ENCODE measurements at places on chromosomes 2 and 18. TPM values are rescaled to one million over a fixed set of nuclear protein-coding genes. Genes with fewer than 3 reads are reported as not detected.

Gene TMEM163
- polyA plus RNA-seq, result 0.88 TPM

Gene RAB27B
- 0.03 TPM for polyA plus RNA-seq

Gene PSME4
- 36.1 TPM for polyA plus RNA-seq

Gene GPR45
- polyA plus RNA-seq, result not detected

Gene FZD7
- polyA plus RNA-seq, result 6.6 TPM

Gene UGT1A8
- not detected for polyA plus RNA-seq

Gene DRC1
- polyA plus RNA-seq, result not detected

Gene GTF2A1L
- 0.22 TPM for polyA plus RNA-seq

Gene GCG
- not detected for polyA plus RNA-seq

DNA sequence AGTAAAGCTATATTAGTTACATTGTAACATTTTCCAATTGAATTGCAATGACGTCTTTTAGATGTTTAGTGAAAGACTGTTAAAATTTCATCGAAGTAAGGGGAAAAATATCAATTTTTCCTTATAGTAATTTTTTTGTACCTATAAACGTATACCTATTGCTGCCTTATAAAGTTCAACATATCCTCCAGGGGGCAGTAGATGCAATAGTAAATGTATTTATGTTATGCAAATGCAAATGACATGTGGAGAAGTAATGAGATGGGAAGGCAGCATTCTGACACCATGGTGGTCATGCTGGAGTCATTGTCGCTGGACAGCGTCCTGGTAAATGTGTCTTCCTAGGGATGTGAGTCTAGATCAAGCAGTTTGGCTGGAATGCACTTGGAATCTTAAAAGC is 38.7 kb downstream of the MSTN start:
- H3K36me3 ChIP-seq, result no peaks in the 10 kb centered on the region
- H3K27ac ChIP-seq, result no peak overlapping the region
- H3K4me1 ChIP-seq, result no peaks in the 10 kb centered on the region
- no peaks in the 10 kb centered on the region for H3K27me3 ChIP-seq

GRCh38 chr18:79395761-79396404 is at the start of gene NFATC1:
NFATC1 (plus strand) TSS chr18:79395930; CDS start chr18:79396225, 295 bp downstream.
- H3K4me1 ChIP-seq, result peaks cover 15% of the 10 kb centered on the region
- H3K4me3 ChIP-seq, result peak within 1 kb of the TSS; percentile 59
- peak within 1 kb of the TSS; percentile 98 for H3K27ac ChIP-seq

- DNase-seq, result no peak
- H3K4me3 ChIP-seq, result no peak overlapping the region
- H3K36me3 ChIP-seq, result no peaks in the 10 kb centered on the region
- no peaks in the 10 kb centered on the region for H3K27me3 ChIP-seq
- H3K27ac ChIP-seq, result no peak overlapping the region
Observed at GRCh38 chr18:1499265-1499664, 594.6 kb downstream of the ADCYAP1 start.

- no peak overlapping the region for H3K27ac ChIP-seq
- no peaks in the 10 kb centered on the region for H3K27me3 ChIP-seq
- H3K4me1 ChIP-seq, result no peaks in the 10 kb centered on the region
- no peaks in the 10 kb centered on the region for H3K36me3 ChIP-seq
Observed at GRCh38 chr18:62165583-62165982, 21.3 kb downstream of the PIGN start.

DNA sequence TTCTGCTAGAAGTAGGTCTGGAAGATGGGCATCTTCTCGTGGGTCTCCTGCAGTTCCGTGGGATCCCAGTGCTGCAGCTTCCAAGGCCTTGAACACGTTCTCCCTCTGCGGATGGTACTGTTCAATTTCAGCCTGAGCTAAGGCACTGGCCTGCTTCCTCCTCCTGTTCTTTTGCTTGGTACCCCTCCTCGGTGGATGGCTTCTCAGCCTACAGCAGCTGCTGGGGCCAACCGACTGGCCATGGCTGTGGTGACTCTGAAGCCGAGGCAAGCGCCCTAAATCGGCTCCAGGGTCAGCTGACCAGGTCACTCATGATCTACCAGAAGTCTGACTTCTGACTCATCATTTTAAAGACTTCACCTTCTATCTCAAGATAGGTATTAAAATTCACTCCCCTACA is 150.2 kb downstream of the NBAS start:
- H3K4me1 ChIP-seq, result no peaks in the 10 kb centered on the region
- no peak overlapping the region for H3K4me3 ChIP-seq
- no peaks in the 10 kb centered on the region for H3K27me3 ChIP-seq
- no peak for DNase-seq
- no peaks in the 10 kb centered on the region for H3K36me3 ChIP-seq

DNA sequence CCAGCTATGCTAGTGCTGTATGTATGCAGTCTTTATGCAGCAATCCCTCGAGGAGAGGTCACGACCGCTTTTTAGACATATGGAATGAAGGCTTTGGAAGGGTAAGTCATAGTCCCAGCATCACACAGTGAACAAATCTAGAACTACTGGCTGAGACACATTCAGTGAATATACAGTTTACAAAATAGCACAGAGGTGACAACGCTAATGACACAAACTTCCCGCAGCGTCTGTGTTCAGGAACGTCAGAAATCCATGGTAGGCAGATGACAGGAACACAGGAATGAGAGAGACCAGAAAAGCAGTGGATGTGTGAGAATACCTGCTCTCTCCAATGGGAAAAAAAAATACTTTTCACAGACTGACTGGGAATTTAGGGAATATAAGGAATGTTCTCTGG is 29.6 kb downstream of the CABYR start:
- no peak for DNase-seq
- H3K27ac ChIP-seq, result no peak overlapping the region
- no peak overlapping the region for H3K4me3 ChIP-seq
- H3K27me3 ChIP-seq, result no peaks in the 10 kb centered on the region
- H3K4me1 ChIP-seq, result no peaks in the 10 kb centered on the region

DNA sequence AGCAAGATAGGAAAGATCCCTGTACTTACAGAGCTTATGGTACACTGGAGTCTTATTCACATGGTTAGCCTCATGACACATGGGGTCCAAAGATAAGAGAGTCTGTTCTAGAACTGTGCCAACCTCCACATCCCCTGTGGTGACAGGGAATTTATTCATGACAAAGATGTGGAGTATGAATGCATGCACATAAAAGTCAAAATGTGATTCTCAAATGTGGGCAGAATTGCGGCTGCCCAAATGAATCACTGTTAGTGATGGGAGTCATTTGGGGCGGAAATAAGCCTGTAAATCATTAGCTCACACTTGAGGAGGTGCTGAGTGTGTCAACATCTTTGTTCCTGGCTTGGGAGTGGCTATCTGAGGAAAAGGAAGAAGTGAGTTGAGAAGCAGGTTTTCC is 560.6 kb downstream of the SLC4A3 start:
- no peaks in the 10 kb centered on the region for H3K36me3 ChIP-seq
- H3K27ac ChIP-seq, result no peak overlapping the region
- H3K4me3 ChIP-seq, result no peak overlapping the region
- DNase-seq, result no peak
- no peaks in the 10 kb centered on the region for H3K27me3 ChIP-seq

DNA sequence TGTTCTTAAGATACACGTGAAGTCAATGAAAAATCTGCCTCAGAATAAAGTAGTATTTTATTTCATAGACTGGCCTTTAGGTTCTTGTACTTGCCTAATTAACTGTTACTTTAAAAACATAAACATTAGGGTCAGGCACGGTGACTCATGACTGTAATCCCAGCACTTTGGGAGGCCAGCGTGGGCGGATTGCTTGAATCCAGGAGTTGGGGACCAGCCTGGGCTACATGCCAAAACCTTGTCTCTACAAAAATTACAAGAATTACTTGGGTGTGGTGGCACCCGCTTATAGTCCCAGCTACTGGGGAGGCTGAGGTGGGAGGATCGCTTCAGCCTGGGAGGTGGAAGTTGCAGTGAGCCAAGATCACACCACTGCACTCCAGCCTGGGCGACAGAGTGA is 16.0 kb upstream of the SNORC start:
- H3K4me3 ChIP-seq, result no peak overlapping the region
- H3K27me3 ChIP-seq, result no peaks in the 10 kb centered on the region
- no peak for DNase-seq
- H3K4me1 ChIP-seq, result no peaks in the 10 kb centered on the region
- peaks cover 97% of the 10 kb centered on the region for H3K36me3 ChIP-seq

GRCh38 chr18:27585602-27586173 is 400.6 kb upstream of the CHST9 start:
- no peak overlapping the region for H3K4me3 ChIP-seq
- no peaks in the 10 kb centered on the region for H3K4me1 ChIP-seq
- H3K27me3 ChIP-seq, result no peaks in the 10 kb centered on the region
- no peaks in the 10 kb centered on the region for H3K36me3 ChIP-seq

- peaks cover 100% of the 10 kb centered on the region for H3K36me3 ChIP-seq
- no peak overlapping the region for H3K4me3 ChIP-seq
- no peak for DNase-seq
- peak overlapping the region; percentile 72 for H3K27ac ChIP-seq
- H3K4me1 ChIP-seq, result peaks cover 10% of the 10 kb centered on the region
- no peaks in the 10 kb centered on the region for H3K27me3 ChIP-seq
Observed at GRCh38 chr2:54624591-54625071, 98.8 kb upstream of the EML6 start.

DNA sequence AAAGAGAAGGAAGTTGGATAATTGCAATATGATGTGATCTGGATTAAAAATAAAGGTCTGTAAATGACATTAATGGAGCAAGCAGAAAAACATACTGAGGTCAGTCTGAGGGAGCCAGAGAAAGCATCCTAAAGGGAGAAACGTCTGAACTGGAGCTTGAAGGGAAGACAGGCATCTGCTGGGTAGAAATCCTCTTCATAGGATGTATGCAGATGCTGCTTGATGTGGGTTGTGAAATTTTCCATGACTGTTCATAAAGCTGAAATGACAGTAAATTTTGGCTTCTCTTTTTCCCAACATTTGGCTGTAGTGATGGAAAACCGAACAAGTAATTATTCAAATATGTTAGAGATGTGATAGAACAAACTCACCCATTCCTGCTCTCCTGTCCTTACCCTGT is 287.6 kb downstream of the CAMKMT start:
- H3K27me3 ChIP-seq, result no peaks in the 10 kb centered on the region
- H3K4me1 ChIP-seq, result no peaks in the 10 kb centered on the region
- DNase-seq, result no peak
- H3K4me3 ChIP-seq, result no peak overlapping the region
- H3K27ac ChIP-seq, result no peak overlapping the region

GRCh38 chr18:75927791-75928190 is 500.3 kb upstream of the SMIM21 start:
- H3K27ac ChIP-seq, result no peak overlapping the region
- H3K4me1 ChIP-seq, result peaks cover 4% of the 10 kb centered on the region
- H3K36me3 ChIP-seq, result no peaks in the 10 kb centered on the region
- no peak for DNase-seq
- no peak overlapping the region for H3K4me3 ChIP-seq

GRCh38 chr2:174012347-174013314 is 47.5 kb upstream of the SP3 start:
- peak; percentile 81 for DNase-seq
- no peaks in the 10 kb centered on the region for H3K36me3 ChIP-seq
- no peaks in the 10 kb centered on the region for H3K27me3 ChIP-seq
- H3K27ac ChIP-seq, result peak overlapping the region; percentile 90
- peak overlapping the region; percentile 59 for H3K4me3 ChIP-seq
- peaks cover 10% of the 10 kb centered on the region for H3K4me1 ChIP-seq

All from heart right ventricle (tissue), 16 donors.